ENCODE measurements at places on chromosomes 5 and 9.

GRCh38 chr9:121038362-121038761, 11.7 kb downstream of the C5 start:
- DNase-seq: no peak

GRCh38 chr5:176854164-176854563, 43.8 kb downstream of the UNC5A start:
- no peak for DNase-seq

DNA sequence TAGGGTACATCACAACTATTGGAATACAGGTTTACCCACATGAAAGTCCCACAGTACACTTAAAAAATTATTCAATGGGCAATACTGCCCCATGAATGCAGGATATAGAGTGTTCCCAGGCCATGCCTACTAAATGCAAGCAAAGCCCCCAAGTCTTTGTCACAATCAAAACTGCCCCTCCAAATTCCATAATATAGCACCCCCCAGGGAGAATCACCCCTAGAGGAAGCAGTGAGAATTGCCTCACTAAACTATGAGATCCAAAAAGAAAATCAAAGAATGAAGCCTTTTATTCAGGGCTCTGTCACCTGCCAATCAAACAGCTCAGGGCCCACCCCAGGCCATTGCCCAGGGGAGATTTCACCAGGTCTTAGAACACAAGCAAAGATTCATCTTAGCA, 90.8 kb downstream of the ATPSCKMT start:
- DNase-seq: no peak

DNA sequence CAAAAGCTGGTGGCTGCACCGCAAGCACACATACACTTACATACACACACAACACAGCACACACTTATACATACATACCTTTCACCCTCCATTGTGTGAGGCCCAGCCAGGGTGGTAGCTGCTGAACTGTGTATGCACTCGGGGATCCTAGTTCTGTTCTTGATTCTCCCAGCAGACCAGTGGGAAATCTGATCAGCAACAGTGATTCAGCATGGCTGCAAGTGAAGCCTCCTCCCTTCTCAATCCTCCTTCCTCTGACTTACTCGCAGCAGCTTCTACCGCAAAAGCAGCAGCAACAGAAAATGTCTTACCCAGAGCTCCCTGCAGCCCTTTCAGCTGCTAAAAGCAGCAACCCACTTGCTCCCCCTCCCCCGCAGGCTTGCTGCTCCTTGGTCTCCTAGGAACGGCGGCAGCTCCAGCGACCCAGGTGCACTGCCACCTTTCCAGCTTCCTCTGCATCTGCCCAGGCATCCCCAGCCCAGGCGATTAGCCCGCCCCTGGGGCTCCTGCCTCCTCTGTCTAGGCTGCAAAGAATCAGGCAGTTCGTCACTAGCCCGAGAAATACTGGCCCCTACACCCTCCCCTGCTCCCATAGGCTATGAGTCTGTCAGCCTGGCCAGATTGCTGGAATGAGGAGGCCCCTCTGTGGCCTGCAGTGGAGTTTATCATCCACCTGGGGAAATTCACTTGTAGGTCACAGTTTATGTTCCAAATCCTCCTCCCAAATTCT, at the start of gene KLHL3:
Gene KLHL3, minus strand, starts transcription at position 535 of the 730 bp plus-strand sequence. Its CDS starts 443 bp downstream, at position 92.
- no peak for DNase-seq

DNA sequence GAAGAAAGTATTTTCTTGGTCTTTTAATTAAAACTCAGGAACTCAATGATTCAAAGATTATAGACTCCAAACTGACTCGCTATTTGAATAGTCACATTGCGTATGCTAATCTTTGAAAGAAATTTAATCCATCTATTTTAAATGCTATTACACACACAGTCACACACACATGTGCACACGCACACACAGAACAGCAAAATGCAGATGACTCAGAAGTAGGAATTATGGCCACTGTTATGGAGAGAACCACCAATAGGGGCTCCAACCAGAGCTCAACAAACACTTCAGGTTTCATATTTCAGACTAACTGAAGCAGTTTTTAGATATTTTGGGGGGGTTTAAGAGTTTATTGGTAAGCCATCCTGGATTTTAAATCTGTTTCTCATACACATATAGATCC, 1917.9 kb downstream of the EFNA5 start:
- no peak for DNase-seq

DNA sequence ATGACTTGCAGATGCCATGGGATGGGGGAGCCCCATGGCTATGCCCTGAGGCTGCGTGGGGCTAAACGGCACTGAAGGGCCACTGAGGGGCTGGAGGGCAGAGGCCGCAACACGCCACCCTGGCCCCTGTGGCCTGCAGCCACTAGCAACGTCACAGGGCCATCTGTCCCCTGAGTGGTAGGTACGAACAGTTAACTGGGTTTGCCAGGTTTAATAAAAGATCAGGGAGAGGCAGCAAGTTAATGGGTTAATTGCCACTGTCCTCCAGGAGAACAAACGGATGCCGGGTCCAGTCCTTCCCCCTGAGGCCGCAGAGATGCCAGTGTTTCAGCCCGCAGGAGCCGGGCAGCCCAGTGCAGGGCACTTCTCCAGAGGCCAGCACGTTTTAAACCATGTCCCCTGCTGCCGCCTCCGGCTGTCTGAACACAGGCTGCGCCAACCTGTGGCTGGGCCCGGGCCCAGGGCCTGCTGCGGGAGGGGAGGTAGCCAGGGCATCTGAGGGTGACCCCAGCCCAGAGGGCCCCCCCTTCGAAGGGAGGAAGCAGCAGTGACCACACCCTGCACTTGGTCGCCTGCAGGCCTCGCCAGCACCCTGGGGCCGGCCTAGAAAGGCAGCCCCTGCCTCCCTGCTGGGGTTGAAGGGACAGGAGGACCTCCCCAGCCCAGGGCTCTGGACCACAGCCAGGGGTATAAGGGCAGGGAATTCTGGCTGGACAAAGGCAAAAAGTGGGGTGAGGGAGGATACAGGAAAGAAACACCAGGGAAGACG, 227.3 kb downstream of the FANCC start:
- no peak for DNase-seq

- no peak for DNase-seq
Measured at GRCh38 chr9:101421653-101422065, 13.9 kb downstream of the ALDOB start.

DNA sequence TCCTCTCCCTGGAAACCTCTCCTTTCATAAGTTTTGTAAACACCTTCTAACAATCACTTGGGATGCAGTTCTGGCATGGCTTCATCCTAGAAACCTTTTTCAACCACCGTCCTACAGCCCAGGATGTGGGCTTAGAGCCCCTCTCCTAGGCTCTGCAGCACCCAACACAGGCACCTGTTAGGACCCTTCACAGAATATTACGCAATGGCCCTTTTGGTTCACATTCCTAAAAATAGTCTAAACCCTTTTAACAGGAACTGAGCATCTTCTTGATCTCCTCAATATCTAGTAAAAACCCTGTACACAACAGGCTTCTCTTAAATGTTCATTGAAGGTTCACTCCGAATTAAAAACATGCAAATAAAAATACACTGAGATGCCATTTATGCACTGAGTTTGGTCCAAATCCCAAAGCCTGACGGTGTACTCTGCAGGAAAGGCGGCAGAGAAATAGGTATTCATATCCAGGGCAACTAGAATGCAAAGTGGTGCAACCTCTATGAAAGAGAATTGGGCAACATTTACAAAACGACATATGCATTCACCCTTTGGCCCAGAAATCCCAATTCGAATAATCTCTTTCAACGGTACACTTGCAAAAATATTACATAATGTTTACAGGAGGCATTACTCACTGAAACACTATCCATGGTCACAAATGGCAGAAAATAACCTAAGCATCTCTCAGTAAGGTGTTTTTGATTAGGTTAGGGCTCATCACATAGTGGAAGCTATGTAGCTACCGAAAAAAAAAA, 169.3 kb downstream of the SEMA5A start:
- DNase-seq: no peak

GRCh38 chr5:151384106-151384505, 36.7 kb upstream of the SLC36A2 start:
- DNase-seq: no peak

GRCh38 chr9:89797255-89797654, 192.4 kb downstream of the GADD45G start:
- no peak for DNase-seq

GRCh38 chr9:68750786-68751185, 45.7 kb downstream of the PIP5K1B start:
- no peak for DNase-seq

- no peak for DNase-seq
Measured at GRCh38 chr9:76944011-76944410, 38.1 kb upstream of the PRUNE2 start.

Measured in stimulated activated CD4-positive, alpha-beta T cell treated with anti-CD3 and anti-CD28 coated beads, TNF-alpha, amount 100 ng/mL, for 1 hour (primary cell).